ENCODE measurements at places on chromosomes 12 and 14. TPM values are rescaled to one million over a fixed set of nuclear protein-coding genes. Genes with fewer than 3 reads are reported as not detected.

- no peak for DNase-seq
Observed at GRCh38 chr12:132538663-132538990, 48.7 kb downstream of the FBRSL1 start.

GRCh38 chr12:65269603-65270002 is 8.9 kb upstream of the MSRB3 start:
- DNase-seq, result no peak

GRCh38 chr14:59356767-59357166 is 108.4 kb downstream of the GPR135 start:
- no peak for DNase-seq

- DNase-seq, result no peak
Observed at GRCh38 chr12:75814851-75815754, 216.5 kb downstream of the PHLDA1 start.

- no peak for DNase-seq
Observed at GRCh38 chr14:70780396-70781075, 28.8 kb downstream of the MAP3K9 start.

DNA sequence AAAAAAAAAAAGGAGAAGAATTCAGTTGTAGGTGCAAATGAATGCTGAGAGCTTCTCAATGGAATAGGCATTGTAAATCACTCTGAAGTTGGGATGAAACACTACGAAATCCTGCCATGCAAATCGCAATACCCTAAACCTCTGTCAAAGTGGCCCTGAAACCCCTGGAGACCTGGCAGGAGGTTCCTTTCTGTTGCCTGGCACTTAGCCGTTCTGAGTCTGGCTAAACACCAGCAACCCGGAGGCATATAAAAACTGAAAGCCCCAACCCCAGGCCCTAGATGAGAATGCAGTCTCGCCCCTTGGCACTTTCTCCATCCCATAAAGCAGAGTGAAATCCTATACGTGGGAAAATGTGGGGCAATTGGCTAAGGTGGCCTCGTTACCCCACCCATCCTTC is 151.5 kb upstream of the PARP11 start:
- no peak for DNase-seq

The TAS2R31 gene
- total RNA-seq, result 0.86 TPM

The PIGH gene
- total RNA-seq, result 18.2 TPM

The DGKA gene
- total RNA-seq, result 236 TPM

The RERG gene
- total RNA-seq, result not detected

All from activated naive CD8-positive, alpha-beta T cell treated with anti-CD3 and anti-CD28 coated beads for 36 hours (primary cell).